Heart left ventricle (tissue), 16 donors: ENCODE measurements at places on chromosomes 3 and 15. TPM values are rescaled to one million over a fixed set of nuclear protein-coding genes. Genes with fewer than 3 reads are reported as not detected.

- no peak overlapping the region for H3K4me3 ChIP-seq
- H3K27ac ChIP-seq, result no peak overlapping the region
- H3K27me3 ChIP-seq, result no peaks in the 10 kb centered on the region
- no peak for DNase-seq
- H3K4me1 ChIP-seq, result no peaks in the 10 kb centered on the region
- peaks cover 33% of the 10 kb centered on the region for H3K36me3 ChIP-seq
Measured at GRCh38 chr3:132543011-132543739, 53.9 kb upstream of the ACKR4 start.

- peaks cover 6% of the 10 kb centered on the region for H3K4me1 ChIP-seq
- no peaks in the 10 kb centered on the region for H3K27me3 ChIP-seq
- DNase-seq, result no peak
- peak overlapping the region; percentile 45 for H3K27ac ChIP-seq
- no peaks in the 10 kb centered on the region for H3K36me3 ChIP-seq
- no peak overlapping the region for H3K4me3 ChIP-seq
Measured at GRCh38 chr3:124862006-124862405, 25.2 kb downstream of the ITGB5 start.

DNA sequence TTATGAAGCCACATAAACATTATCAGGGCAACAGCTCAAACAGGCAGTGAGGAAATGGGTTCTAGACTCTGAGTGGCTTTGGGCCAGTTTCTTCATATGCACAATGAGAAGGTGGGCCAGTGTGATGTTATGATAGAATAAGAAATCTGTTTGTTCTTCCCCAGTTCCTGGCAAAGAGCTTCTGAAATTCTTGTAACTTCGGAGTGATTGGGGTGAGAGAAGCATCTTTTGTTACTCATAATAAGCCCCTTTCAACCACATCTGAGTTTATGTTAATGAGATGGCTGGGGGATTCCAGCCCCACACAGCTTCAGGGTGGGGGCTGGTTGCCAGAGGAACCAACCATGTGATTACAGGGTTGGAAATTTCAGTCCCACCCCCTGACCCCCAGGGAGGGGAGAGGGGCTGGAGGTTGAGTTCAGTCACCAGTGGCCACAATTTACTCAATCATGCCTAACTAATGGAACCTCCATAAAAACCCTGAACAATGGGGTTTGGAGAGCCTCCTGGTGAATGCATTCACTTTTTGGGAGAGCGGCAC, 57.0 kb upstream of the FRMD4B start:
- H3K4me3 ChIP-seq, result no peak overlapping the region
- H3K27ac ChIP-seq, result no peak overlapping the region
- no peaks in the 10 kb centered on the region for H3K27me3 ChIP-seq
- no peaks in the 10 kb centered on the region for H3K36me3 ChIP-seq

DNA sequence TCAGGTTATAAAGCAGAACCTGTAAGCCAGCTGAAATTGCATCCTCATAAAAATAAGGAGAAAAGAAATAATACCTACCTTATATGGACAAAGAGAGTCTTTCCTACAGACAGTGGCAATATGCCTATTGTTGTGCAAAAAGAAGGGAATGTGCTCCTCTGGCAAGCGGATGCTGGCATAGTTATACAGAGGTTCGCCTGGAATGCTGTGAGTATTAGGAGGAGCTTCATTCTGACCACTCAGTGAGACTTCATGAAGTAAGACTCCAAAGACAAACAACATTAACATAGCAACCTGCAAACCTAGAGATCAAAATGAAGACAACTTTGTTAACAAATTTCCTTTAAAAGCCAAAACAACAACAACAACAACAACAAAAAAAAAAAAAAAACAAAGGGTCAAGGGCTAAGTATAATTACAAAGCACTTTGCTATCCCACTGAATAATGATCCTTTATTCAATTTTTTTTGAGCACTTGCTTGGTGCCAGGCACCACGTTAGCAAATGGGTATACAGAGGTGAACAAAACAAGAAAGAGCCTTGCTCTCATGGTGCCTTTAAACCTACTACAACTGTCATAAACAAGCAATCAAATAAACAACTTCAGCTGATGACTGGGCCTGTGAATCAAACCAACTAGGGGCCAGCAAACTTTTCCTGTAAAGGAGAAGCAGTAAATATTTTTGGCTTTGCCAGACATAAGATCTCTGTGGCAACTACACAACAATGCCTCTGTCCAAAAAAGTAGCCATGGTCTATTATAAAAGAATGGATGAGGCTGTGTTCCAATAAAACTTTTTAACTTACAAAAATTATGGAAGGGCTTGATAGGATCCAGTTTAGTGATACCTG, 3.7 kb downstream of the EOGT start:
- DNase-seq, result no peak
- peak overlapping the region; percentile 5 for H3K27ac ChIP-seq
- H3K4me3 ChIP-seq, result no peak overlapping the region

DNA sequence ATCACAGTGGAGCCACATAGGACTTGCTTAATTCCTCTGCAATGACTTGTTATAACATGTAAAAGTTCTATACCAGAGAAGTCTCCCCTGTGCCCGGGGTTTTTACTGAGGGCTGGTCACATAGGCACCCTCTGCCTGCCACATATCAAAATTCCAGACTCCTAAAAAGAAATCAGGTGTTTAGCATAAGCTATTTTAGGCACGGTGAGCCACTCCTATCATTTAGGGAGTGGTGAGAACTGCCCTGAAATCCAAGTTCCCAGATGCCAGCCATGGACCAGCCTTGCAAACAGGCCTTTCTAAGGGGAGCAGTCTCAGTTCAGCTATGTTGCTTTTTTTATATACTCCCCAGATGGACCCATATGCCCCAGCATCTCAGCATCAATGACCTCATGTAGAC, 130.3 kb downstream of the THSD4 start:
- H3K36me3 ChIP-seq, result peaks cover 8% of the 10 kb centered on the region
- H3K27me3 ChIP-seq, result no peaks in the 10 kb centered on the region
- H3K4me3 ChIP-seq, result no peak overlapping the region
- no peak overlapping the region for H3K27ac ChIP-seq
- peaks cover 15% of the 10 kb centered on the region for H3K4me1 ChIP-seq

- H3K27ac ChIP-seq, result no peak overlapping the region
- H3K27me3 ChIP-seq, result no peaks in the 10 kb centered on the region
- DNase-seq, result no peak
Measured at GRCh38 chr3:38151667-38152265, 13.3 kb downstream of the MYD88 start.

DNA sequence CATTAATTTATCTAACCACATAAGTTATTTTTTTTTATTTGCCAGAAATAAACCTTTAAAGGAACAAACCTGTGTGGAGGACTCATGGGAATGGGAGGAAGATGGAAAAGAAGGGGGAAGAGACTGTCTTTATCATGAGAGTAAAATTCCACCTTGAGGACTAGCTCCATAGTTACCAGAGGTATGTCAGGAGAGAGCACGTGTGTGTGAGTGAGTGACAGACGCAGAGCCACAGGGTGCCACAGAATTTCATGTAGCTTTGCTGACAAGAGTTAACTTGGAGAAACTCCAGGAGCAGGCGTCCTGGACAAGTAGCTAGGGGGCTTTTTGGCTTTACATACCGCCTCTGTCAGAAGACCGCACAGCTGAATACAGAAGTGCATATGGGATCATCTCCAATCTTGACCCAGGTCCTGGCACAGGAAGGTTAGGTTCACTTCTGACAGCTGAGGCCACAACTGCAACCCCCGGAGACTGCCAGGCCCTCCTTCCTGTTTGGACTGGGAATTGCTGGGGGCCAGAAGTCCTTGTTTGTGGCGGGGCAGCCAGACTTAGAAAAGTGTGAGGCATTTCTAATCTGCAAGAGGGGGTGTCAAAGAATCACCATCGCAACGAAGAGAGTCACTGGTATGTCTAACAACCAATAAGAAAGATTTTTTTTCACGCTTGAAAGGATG, 197.8 kb upstream of the TPM1 start:
- no peak overlapping the region for H3K4me3 ChIP-seq
- H3K4me1 ChIP-seq, result no peaks in the 10 kb centered on the region
- H3K27me3 ChIP-seq, result no peaks in the 10 kb centered on the region
- H3K27ac ChIP-seq, result no peak overlapping the region
- DNase-seq, result no peak
- peaks cover 4% of the 10 kb centered on the region for H3K36me3 ChIP-seq

DNA sequence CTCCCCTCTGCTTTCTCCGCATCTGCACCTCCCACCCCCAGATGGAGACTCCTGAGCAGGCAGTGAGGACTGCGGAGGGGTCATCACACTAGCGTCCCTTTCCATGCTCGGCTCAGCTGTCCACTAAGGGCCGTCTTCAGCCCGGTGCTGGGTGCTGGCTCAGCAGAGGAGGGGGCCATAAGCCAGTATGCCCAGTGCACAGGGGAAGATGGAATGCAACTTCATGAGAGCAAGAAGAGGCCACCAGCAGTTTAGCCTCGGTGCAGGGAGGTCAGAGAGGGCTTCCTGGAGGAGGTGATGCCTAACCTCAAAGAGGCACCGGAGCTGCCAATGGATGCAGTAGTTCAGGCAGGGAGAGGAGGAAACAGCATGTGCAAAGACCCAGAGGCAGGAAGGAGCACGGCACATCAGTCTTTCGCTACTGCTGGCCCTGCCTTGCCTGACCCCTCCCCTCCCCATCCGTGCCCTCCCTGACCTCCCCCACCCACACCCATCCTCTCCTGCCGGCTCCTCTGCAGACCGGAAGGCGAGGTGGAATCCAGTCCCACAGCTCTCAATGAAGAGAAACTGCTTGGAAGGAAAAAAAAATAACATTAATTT, 15.2 kb upstream of the PLXND1 start:
- H3K4me3 ChIP-seq, result no peak overlapping the region
- H3K27ac ChIP-seq, result peak overlapping the region; percentile 96
- peak; percentile 72 for DNase-seq
- no peaks in the 10 kb centered on the region for H3K27me3 ChIP-seq

DNA sequence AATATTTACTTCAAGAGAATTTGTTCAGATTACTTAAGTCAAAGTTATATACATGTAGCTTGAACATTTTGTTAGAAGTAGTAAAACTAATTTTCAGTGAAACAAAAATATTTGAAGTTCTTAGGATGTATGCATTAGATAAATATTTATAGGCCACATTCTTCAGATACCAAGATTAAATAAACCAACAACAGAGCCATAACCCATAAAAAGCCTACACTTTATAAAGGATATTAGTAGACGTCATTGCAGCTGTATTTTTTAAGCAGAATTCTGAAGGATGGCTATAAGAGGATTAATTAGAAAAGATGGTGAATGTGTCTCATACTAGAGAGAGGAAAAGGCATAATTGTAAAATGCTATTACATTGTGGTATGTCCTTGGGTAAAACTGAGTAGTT, 449.7 kb upstream of the ALCAM start:
- H3K36me3 ChIP-seq, result no peaks in the 10 kb centered on the region
- no peaks in the 10 kb centered on the region for H3K27me3 ChIP-seq
- no peak overlapping the region for H3K27ac ChIP-seq
- H3K4me3 ChIP-seq, result no peak overlapping the region
- DNase-seq, result no peak
- H3K4me1 ChIP-seq, result no peaks in the 10 kb centered on the region

Gene ABHD17C
- 2.9 TPM for polyA plus RNA-seq

Gene MOBP
- not detected for polyA plus RNA-seq

Gene TMEM207
- polyA plus RNA-seq, result not detected

Gene ACOX2
- polyA plus RNA-seq, result 38.4 TPM

Gene TMEM45A
- 1.9 TPM for polyA plus RNA-seq

Gene GOLGA8J
- polyA plus RNA-seq, result not detected

Gene GUCA1C
- polyA plus RNA-seq, result 0.14 TPM
